Stimulated activated CD8-positive, alpha-beta memory T cell treated with anti-CD3 and anti-CD28 coated beads, Interleukin-12 subunit alpha, Interleukin-12 subunit beta, amount 100 ng/mL, for 4 hours (primary cell): ENCODE measurements at places on chromosomes 3 and 15.

DNA sequence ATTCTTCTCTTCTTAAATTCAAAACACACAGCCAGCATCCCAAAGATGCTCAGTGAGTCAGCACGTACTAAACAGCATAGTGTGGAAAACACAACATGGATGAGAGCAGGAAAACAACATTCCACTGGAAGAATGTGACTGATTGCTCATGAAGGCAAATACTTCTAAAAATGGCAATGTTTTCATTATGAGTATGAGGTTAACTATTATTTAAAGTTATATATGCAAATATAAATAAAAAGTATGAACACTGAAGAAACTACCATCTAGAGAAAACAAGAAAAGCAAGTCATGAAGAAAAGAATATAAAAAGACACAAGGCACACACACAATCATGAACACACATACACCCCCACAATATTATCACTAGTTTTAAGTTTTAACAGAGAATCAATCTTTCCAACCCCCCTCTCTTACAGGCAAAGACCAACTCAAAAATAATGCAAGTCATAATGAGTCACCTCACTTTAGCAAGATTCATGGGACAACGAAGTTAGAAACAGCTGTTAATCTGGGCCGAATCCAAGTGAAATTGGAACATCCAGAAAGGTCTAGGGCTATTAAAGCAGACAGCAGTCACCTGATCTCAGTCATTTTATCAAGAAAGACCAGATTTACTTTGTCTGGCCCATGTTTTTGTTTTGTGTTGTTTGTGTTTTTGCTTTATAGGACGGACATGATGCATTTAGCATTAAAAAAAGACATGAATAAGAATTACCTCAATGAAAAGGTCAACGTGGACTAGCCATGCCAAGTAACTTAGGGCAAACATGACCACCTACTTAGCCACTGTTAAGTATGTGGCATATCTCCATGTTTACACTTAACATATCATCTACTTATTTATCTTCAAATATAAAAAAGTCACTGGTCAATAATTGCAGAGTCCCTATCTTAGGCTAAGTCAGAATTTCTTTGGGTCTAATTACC is 18.1 kb downstream of the GBE1 start:
- DNase-seq = no peak

- no peak for DNase-seq
Observed at GRCh38 chr15:67511606-67512005, 9.3 kb upstream of the C15orf61 start.

DNA sequence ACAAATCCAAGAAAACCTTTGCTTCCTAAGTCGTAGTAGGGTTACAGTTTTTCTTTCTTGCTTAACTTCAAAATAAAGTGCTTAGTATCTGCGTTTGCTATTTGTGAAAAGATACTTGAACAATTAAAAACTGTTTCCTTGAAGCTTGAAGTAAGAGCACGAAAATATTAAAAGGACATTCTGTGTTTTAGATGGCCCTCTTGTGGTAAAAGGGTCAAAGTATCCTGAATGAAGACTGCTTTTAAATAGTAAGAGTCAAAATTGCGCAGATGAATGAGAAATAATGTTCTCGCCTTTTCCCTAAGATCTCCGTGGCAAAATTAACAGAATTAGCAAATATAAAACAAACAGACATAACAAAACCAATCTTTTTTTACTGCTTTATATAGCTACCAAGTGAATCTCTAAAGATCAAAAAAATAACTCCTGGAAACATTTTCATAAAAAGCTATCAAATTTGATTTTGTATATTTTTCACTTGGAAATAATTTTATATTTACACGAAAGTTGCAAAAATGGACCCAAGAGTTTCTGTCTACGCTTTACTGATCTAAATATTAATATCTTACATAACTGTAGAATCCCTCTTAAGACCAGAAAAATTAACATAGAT is 175.4 kb downstream of the MBNL1 start:
- DNase-seq = no peak

- no peak for DNase-seq
Observed at GRCh38 chr15:49145651-49146609, 9.5 kb downstream of the COPS2 start.

GRCh38 chr3:173275740-173276139 is 121.8 kb upstream of the NLGN1 start:
- DNase-seq = no peak
